NCI-H1930 (cell line): ENCODE measurements at places on chromosomes 2 and 18.
A peak's percentile ranks its signal among the peaks of the same experiment; 100 is the strongest.

GRCh38 chr2:53777134-53777533 lies 9.5 kb downstream of the CHAC2 start:
- DNase-seq = no peak

GRCh38 chr2:30675758-30676157 lies 131.5 kb downstream of the CAPN13 start:
- no peak for DNase-seq

- no peak for DNase-seq
Observed at GRCh38 chr2:40359811-40360210, 92.1 kb downstream of the SLC8A1 start.

- DNase-seq = no peak
Observed at GRCh38 chr2:88212251-88212790, 42.2 kb downstream of the THNSL2 start.

- DNase-seq = no peak
Observed at GRCh38 chr2:225072444-225072843, 30.2 kb upstream of the DOCK10 start.

DNA sequence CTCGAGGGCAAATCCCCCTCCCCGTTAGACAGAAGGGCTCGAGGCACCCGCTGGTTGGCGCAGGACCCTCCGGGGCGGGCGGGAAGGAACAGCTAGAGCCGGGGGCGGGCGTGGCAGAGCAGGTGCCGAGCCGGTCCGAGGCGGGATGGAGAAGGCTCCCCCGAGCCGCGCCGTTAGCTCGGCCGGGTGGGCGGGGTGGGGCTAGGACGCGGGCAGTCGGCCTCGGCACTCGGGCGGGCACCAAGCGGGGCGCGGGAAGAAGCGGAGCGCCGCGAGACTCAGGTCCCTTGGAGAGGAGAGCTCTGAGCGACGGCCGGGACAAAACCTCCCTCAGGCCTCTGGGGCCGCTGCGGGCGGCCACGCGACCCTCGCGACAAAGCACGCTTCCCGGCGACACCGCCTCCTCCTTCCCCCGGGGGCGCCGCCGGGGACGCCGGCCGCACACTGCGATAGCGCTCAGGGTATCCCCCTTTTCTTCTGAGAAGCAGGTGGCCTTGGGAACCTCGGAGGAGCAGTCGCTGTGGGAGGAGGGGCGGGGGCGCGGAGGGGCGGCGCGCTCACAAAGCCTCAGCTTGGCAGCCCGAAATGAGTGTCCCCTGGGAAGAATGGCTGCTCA lies 721 bp downstream of the FHOD3 start:
- peak; percentile 27 for DNase-seq

DNA sequence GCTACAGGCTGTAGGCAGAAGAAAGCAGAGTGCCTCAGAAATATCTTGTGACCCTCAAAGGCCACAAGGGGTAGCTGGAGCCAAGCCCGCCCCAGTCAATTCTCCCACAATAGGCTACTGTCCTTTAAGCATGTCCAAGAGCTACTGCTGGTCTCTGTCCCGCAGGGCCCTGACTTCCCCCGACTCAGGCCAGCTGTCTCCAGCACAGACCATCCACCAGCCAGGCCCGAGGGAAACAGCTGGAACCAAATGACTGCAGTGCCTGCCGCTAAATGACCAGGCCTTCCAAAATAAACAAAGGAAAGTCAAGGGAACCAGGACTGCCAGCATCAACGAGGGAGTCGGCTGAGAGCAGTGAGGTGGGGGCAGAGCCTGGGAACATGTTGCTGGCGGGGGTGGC lies 36.7 kb downstream of the MCFD2 start:
- DNase-seq = no peak

GRCh38 chr2:57696016-57696415 lies 350.6 kb upstream of the VRK2 start:
- no peak for DNase-seq

DNA sequence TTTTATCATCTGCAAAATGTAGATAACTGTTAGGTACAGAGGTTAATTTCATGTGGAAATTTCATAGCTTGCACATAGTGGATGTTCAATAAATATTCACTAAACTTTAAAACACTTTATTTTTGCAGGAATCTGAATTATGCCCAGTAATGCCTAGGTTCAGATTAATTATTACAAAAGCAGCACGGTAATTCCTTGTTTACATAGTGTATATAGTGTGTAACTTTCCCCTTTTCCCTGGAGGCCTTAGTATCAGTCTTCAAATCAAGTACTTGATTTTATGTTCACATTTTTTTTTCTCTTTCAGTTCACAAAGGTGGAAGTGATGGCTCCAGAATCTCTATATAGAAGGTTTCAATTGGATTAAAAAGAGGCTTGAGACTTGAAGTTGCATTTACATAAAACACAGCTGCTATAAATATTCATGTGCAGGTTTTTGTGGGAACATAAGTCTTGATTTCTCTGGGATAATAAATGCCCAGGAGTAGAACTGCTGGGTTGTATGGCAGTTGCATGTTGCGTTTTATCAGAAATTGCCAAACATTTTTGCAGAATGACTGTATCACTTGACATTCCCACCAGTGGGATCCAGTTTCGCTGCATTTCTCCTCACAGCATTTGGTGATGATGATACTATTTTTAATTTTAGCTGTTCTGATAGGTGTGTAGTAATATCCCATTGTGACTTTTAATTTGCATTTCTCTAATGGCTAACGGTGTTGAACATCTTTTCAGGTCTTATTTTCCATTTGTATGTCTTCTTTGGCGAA lies 27.6 kb upstream of the LGALSL start:
- no peak for DNase-seq

DNA sequence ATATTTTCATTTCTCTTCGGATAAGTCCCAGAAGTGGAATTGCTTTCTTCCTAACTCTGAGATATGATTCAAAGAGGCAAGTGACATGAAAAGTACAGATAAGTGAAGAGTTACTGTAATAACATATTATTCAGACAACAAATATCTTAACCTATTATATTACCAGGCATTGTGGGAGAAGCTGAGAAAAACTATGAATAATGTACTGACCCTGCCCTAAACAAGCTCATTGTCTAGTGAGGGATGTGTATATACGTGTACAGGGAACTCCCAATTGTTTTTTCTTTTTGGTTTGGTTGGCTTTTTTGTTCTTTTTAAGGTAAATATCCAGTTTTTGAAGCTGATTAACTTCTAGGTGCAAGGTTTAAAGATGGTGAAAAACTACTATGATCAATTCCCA lies 26.5 kb downstream of the NCKAP1 start:
- DNase-seq = no peak

DNA sequence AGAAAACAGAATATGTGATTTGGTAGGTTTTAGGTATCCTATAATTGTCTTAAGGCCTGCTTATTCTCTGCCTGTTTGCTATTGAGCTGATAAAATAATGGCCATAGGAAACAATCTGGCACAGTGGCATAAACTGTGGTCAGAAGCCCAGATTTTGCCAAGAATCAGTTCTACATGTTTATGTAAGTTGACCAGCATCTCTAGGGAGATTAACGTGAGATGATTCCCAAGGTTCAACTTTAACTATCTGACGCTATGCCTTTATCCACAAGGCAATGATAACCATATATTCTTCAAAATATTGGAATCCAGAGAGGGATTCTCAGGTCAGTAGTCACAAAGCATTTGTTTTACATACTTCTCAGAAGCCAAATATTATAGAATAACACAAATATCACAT lies 25.6 kb downstream of the AP1S3 start:
- DNase-seq = no peak

DNA sequence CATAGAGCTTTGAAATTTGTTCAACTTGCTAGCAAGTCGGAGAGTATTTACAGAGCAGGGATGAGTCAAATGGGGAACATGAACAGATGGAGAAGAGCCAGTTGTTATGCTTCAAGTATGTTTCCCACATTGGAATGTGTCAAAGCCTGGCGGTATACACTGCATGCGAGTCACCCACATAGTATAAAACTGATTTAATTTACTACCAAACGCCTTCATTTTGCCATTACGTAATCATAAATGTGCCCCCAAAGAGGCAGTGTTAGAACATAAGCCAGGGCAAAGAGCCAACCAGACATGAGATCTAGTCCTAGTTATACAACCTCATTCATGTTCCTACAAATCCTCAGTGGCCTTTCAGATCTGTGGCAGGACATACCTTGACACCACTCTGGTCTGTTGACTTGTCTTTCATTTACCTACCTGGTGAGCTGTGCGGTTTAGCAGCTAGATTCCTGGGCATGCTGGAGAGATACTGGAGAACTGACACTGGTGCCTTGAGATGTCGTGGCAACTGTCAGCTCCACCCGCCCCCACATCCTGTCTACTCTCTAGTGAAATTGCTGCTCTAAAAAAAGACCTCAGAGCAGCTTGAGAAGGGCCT lies 21.7 kb upstream of the NRP2 start:
- DNase-seq = no peak

DNA sequence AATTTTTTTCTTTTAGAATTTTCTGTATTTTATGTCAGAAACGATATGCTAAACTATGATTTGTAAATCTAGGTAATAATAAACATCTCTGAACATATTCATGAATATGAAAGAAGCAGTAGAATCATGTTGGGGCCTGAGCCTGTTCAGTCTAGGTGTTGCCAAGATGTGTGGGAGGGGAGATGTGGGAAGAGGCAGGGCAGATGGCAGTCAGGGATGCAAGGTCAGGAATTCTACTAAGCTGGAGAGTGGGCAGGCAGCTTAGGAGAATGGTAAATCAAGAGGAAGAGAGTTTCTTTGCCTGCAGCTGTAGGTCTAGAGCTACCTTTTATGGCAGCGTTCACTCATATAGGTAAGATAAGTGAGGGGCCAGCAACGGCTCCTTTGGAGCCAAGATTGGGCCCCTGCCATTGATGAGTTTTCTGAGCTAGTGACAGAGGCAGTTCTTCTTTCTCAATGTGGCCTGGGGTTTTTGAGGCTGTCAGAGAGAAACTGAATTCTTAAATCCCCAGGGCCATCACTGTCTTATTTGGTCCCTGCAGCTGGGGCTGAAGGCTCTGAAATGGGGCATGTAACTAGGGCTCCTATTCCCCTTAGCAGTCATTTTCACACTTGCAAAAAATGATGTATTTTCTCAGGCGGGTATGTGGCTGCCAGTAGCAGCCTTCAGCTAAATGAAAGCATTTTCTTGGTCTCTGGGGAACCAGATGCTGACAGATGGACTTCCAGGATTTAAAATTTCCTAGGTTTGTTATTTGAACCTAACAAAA lies 232.8 kb downstream of the PIK3C3 start:
- no peak for DNase-seq

DNA sequence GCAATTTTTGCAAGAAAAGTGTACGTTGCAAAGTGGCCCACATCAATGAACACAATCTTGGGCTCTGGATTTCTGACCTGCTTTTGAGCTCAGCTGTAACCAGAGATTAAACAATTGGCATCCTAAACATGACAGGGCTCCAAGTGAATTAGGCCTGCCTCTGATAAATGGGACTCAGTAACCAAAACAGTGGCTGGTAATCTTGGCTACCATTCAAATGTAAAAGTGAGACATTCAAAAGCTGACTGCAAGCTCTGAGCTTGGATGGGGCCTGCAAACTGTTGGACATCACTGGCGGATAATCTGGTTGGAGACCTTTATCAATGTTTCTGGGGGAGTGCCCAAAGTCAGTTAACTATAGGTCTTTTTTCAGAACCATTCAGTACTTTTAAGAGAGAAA lies 160.7 kb downstream of the RAB3GAP1 start:
- DNase-seq = no peak

DNA sequence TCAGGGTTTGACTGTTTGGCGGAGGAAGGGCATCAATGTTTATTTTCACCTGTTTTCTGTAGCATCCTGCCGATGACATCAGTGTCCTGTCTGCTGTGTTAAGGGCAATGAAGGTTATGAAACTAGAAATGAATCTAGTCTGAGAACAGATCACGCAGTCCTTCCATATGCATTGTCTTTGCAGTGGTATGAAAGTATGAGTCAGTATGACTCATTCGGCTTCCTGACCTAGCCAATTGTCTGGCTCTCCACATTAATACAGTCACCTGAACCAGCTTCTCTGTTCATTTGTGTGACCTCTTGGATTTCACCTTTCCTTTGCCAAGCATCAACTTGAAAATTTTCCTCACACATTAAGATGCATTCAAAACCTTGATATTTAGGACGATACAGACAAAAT lies 353.8 kb downstream of the RND3 start:
- no peak for DNase-seq

DNA sequence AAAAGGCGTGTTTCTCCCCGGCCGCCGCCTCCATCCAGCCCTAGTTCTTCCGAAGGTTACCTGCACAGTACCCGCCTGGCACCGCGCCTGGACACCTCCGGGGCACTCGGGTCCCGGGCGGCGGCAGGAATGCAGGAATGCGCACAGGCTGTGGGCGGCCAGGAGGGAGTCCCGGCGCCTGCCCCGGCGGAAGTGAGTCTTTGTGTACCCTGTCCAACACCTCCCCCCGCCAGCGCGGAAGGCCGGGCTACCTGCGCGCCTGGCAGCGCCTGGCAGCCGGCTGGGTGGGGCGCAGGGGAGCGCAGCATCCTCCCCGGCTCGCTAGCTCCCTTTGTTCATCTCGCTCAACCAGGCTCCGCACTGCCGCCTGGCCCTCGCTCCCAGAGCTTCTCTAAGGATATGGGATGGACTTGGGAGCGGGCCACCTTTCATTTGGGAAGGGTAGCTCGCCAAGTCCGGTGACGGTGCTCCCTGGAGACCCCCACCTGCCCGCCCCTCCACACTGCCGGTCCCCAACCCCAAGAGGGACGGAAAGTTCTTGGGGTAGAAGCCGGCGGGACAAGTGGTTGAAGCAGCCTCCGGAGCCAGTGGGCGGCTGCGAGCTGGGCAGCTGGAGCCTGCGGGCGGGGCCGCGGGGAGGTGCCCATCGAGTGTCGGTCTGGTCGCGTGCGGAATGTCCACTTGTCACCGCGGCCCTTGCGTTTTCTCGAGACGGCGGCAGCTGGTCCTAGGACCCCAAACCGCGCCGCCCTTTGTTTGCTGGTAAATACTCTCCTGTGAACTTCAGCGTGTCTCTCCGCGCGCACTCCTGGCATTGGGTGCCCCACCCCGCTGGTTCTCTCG lies 1.2 kb upstream of the ST6GAL2 start:
- DNase-seq = peak; percentile 59

DNA sequence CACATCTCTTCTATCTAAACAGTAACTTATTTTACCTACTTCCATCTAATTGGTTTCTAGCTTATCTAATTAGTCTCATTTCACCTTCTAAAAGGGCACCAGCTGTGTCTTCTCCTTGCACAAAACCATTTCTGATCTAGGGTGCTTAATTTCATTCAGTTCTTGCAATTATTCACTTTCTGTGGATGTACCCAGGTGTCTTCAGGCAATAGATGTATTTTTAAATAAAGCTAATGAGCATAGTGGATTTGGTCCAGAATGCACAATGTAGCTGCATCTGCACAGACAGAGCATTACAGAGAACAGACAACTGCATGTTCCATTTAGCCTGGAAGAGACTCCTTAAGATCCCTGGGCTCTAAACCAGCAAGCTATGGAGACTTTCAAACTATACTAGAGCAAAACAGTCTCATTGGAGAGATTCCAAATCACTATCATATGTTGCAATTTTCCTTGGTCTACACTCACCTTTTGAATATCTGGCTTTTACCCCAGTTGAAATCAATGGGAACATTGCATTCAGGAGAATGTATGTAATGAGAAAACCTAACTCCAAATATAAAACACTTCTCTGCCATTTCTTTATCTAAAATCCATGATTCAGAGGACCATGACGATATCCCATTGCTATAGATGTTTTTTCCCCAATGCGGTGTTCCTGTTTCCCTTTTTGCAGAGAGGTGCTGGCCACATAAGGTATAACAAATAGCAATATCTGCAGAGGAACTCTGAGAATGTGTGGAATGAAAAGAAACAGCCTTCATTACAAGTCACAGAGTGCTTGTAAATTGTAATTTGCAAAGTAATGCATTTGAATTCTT lies 3.5 kb upstream of the RFX8 start:
- DNase-seq = no peak
